ENCODE measurements at places on chromosomes 6 and 20. TPM values are rescaled to one million over a fixed set of nuclear protein-coding genes. Genes with fewer than 3 reads are reported as not detected.

DNA sequence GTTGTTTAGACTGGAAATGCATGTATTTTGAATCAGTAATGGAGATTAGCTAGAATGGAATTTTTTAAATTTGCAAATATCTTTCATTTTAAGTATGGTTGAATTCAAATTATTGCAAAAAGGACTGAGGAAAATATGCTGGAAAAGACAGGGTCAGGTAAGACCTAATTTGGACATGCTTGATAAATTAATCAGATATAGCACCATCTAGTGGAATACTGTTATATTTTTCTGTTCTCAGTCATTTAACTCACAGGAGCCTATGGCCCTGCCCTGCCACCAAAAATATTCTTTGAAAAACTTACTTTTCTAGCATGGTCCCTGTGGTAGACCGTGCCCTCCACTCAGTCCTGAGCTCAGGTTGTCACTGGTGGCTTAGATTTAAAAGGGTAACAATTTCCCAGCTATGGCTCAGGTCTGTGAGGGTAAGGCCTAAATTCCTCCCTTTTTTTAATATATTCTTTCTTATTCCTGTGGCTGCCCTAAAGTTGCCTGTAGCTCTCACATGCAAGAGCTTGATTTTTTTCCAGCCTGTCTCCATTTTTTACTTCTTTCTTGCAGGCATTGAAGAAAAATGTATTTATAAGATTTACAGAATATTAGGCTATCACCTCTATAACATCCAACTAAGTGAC lies 25.3 kb upstream of the KIAA1586 start:
- DNase-seq = peak; percentile 54

DNA sequence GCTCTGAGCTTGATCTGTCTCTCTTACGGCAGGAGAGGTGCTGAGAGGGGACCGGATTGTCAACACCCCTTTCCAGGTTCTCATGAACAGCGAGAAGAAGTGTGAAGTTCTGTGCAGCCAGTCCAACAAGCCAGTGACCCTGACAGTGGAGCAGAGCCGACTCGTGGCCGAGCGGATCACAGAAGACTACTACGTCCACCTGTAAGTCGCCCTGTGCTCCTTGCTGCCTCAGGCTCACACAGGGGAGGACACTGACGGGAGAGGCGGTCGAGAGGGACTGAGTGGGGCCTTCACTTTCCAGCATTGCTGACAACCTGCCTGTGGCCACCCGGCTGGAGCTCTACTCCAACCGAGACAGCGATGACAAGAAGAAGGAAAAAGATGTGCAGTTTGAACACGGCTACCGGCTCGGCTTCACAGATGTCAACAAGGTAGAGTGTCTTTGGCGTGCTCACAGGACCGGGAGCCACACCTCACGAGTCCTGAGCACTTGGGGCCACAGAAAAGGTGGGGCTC lies 32.0 kb downstream of the TM9SF4 start:
- no peak for DNase-seq

DNA sequence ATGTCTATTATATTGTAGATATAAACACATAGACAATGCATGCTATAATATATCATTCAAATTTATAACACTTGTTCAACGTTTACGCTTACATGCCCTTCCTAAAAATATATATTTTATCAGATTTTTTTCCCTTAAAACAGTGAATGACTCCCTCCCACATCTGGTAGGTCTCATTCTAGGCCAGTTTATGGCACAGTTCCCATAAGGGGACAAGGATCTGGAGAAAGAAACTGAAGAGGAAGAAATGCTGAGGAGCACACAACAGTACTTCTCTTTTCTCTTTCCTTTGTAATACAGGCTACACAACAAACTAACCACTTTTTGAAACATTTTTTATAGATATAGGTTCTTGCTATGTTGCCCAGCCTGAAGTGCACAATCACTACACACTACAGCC lies 48.6 kb upstream of the RCAN2 start:
- DNase-seq = no peak

- DNase-seq = no peak
Measured at GRCh38 chr6:149194820-149195558, 122.5 kb upstream of the TAB2 start.

DNA sequence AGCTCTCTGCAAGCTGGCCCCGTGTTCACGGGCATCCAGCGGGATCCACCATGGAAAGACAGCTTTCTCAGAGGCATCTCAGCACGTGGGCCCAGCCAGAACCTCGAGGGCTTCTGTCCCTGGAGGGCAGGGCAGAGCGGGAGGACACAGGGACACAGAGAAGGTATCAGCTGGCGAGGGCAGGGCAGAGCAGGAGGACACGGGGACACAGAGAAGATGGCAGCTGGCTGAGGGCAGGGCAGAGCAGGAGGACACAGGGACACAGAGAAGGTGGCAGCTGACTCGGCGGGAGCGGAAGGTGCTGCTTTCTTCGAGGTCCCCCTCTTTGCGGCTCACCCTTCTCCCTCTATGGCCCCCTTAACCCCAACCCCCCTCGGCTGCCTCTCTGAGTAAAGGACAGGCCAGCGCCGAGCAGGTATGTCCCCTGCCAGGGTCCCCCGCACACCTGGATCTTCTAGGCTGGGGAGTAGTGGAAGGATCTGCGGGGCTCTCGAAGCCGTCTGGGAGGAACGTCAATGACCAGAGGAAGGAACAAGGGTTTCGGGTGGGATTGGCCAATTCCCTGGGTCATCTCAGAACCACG lies 28.9 kb upstream of the BHLHE23 start:
- DNase-seq = no peak

GRCh38 chr20:21137078-21137477 lies 11.2 kb downstream of the KIZ start:
- no peak for DNase-seq

DNA sequence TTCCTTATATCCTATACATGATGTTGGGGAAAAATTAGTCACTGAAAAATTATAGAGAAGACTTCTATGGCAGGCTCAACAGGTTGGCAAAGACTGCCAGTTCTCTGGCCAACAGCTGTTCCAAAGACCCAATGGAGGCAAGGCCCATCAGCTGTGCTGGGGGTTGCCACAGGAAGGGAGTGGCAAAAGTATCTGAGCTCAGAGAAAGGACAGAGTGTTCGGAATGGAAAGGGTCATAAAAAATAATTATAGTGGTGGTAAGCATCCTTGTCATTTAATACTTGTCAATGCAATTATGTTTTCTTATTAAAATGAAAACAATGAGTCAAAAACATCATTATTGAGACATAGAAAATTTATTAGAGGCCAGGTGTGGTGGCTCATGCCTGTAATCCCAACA lies 36.1 kb downstream of the FASTKD5 start:
- no peak for DNase-seq

- DNase-seq = peak; percentile 38
Measured at GRCh38 chr6:13733178-13733887, 21.7 kb upstream of the RANBP9 start.

DNA sequence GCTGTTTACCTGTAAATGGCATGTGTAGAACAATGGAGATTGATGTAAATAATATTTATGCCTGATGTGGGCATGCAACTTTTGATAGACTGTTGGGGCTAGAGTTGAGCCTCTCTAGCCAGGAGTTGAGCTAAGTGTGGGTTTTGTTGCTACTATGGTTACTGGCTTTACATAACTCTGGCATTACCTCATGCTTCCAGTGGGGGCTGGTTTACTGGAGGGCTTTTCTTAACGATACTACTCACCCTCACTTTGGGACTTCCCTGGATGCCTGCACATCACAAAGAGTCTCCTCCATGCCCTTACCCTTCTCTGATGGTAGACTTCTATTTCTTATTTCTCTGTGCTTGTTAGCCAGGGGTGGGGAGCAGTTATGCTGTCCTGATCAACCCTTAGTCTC lies 524.6 kb upstream of the CDH4 start:
- DNase-seq = no peak

DNA sequence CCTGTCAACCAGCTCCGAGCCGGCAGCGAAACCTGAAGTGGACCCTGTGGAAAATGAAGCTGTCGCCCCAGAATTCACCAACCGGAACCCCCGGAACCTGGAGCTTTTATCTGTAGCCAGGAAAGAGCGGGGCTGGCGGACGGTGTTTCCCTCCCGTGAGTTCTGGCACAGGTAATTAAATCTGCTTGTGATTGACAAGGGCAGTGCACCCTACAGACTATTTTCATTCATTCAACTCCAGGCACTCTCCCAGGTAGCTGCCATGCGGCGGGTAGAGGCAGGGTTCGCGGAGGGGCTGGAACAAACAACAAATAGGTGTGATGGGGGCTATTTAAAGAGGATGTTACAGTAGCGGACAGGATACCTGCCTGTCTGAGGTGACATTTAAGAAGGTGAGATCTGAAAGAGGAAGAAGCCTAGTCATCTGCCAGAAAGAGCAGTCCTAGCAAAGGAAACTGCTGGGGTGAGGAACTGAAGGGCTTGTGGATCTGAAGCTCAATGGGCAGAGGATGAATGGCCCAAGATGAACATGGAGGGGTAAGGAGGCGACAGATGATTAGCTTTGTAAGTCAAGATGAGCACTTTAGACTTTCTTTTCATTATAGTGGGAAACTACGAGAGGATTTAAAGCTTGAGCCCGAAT lies 810 bp downstream of the MRPL18 start:
- DNase-seq = peak; percentile 30

DNA sequence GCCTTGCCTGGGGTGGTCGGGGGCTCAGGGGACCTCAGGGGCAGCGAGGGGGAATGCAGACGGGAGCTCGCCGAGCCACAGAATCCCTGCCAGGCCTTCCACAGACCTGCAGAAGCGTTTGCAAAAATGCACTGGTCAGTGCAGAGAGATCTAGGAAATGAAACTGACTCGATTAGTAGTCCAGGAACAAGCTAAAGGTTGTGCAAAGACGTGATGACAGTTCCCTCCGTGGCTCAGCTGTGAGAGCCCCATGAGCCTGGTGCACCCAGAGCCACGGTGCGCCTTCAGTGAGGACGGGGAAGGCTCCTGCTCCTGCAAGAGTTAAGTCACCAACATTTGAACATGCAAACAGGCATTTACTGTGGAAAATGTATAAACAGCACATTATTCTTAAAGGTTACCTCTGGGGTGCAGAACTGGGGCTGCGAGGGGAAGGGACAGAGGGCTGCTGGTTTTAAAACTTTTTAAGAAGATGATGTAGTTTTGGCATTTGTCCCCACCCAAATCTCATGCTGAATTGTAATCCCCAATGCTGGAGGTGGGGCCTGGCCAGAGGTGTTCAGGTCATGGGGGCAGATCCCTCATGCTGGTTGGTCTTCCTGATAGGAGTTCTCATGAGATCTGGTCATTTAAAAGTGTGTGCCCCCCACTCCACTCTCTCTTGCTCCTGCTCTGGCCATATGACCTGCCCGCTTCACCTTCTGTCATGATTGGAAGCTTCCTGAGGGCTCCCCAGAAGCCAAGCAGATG lies 147.3 kb downstream of the DLL1 start:
- DNase-seq = no peak

GRCh38 chr20:43971267-43971666 lies 56.6 kb downstream of the TOX2 start:
- no peak for DNase-seq

- DNase-seq = no peak
Measured at GRCh38 chr6:16095180-16095579, 33.7 kb upstream of the MYLIP start.

DNA sequence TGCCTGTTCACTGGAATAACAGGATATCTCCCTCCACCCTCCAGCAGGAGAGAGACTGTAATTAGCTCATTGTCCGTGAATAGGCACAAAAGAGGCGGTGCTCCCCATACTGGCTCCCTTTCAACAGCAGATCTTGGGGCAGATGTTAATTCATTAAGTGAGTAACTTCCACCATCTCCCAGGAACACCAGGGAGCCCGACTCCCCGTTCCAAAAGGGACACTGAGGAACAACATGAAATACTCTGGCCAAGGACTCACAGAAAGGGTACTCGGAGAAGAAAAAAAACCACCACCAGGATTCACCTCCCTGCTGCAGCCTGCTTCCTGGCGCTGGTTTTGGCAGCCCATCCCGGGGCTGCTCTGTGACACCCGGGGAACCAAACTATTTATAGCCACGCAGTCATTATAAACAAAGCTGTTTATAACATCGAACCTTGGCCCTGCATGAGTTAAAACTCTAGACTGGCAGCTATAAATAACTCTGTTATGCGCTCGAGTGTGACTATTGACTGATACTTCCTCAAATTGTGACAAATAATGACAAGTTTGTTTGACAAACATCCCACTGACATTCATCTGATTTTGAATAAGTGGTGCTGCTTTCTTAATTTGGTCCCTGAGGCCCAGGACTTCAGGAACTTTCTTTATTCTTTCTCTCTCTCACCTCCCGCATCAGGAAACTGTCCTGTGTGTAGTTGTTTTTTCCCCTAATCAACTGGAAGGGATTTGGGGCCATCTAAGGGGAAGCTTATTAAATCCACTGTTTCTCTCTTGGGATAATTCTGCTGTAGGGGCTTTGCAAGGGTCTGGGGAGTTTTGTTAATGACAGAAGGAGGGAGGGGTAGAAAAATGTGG lies 521.6 kb downstream of the CD83 start:
- no peak for DNase-seq

DNA sequence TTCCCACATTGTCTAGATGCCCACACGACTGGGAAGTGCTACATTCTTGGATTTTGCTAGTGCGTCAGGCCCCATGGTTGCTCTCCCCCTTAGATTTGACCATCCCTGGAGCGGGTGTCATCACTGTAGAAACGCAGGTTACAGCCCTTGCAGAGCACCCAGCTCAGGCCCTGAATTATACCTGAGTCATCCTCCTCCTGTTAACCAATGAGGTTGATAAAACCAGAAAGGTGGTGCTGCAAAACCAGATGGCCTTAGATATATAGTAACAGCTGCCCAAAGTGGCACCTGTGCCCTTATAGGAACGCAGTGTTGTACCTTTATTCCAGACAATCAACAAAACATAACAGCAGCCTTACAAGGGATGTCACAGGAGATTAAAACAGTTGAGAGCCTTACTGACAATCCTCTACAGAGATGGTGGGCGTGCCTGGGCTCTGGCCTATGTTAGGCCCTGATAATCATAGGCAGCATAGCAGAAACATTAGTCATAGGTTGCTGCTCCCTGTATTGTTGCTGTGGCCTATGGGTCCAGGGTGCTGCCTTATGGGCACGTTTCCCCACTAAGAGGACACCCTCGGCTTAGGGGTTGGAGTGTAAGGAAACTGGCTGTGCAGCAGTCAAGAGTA lies 33.6 kb upstream of the HSF2 start:
- DNase-seq = no peak

ATP6V1G2 gene
- not detected for total RNA-seq

TRIM10 gene
- 2.1 TPM for total RNA-seq

MYB gene
- 14.5 TPM for total RNA-seq

All from HT-29 (cell line).